Central memory CD8-positive, alpha-beta T cell (primary cell): ENCODE measurements at places on chromosomes 1 and 21.

- no peak for DNase-seq
Measured at GRCh38 chr1:213720032-213720431, 267.7 kb upstream of the PROX1 start.

DNA sequence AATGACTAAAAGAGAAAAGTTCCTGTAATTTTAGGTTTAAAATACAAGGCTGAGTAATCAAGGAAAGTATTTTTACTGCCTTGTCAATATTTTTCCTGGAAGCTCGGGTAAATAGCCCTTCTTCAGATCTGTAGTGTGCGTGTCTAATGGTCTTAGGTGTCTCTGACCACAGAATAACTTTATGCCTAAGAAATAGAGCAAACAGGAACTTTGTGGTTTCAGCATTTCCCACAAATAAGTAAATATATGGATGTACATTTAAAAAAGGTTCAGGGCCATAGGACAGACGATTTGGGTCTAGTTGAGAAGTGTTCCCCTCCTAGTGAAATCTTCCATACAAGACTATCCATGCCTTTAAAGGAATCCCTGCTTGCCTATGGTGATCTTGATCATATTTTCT lies 107.0 kb downstream of the ZC3H11B start:
- no peak for DNase-seq

- DNase-seq: no peak
Measured at GRCh38 chr1:63723602-63724001, 50.2 kb upstream of the ROR1 start.

- DNase-seq: no peak
Measured at GRCh38 chr1:204683284-204684205, 2.0 kb downstream of the LRRN2 start.

DNA sequence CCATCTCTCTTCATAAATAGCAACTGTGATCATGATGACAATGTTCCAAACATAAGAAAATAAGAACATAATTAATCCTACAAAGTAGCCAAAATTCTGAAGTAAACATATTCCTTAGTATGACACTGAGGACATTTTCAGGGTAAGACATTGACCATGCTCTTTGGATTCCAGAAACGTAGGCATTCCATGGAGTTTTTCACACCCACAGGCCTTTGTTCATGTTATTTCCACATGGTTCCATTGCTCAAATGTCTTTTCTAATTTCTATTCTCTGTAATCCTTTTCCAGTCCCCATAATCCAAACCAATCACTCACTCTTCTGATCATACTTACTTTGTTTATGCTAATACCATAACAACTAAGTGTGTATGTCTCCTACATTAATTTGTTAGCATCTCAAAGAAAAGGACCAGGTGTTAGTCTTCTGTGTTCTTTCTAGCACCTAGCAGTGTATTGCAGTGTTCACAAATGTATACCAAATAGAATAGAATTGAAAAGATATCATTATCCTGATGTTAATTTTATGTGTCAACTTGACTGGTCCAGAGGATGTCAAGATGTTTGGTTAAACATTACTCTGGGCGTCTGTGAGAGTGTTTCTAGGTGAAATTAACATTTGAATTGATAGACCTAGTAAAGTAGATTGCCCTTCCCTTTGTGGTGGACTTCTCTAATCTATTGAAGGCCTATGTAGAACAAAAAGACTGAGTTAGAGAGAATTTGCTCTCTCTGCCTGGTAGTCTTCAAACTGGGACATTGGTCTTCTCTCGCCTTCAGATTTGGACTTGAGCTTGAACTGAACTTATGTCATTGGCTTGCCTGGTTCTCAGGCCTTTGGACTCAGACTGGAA lies 516.6 kb downstream of the PTPRC start:
- no peak for DNase-seq

- no peak for DNase-seq
Measured at GRCh38 chr1:186050360-186050759, 316.2 kb downstream of the HMCN1 start.

DNA sequence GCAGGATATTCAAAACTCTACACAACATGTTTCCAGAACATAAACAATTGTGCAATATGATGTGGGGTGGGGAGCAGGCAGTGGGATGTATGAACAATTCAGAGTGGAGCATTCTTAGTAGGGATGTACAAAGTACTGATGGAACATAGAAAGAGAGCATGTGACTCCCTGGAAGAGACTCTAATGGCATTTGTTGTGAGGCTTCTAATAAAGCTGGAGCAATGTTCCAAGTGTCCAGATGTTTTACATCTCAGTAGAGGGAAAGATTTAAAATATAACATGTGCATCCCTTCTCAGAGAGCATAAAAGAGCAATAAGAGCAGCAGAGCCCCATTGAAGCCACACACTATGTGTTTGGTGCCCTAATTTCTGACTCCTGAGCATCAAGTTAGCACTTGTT lies 116.5 kb downstream of the BRINP2 start:
- DNase-seq: no peak

DNA sequence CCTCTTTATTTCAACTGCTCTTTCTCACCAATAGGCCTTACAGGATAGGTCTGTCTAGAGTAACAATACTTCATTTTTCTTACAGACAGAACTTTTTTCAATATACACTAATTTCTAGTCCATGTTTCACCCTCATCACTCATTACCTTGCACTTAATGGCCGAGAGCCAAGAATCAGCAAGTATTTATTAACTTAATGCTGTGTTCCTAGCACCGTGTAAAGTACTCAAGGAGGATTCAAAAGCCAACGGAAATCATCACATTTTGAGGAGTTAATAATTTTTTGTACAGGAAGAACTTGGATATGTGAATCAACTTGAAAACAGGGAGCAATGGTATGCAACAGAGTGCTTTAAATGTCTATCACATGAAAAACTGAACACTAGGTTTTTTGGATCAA lies 102.0 kb downstream of the PTPN14 start:
- no peak for DNase-seq

DNA sequence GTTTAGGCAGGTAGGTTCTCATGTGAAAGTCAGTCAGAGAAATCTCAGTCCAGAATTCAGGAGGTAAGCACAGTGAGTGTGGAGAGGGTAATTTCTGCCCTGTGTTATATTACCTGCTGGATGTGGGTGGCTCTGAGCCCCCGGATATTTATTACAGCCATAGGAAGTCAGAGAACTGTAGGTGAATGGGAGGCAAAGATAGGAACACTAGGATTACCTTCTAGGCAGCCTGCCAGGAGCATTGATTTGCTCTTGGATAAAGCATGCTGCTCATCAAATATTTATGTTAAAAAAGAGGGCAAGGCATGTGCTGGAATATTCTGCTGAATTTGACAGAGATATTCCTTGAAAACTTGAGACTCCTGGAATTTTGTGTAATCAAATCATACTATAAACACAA lies 8.5 kb downstream of the GNG12 start:
- DNase-seq: no peak

GRCh38 chr1:110524311-110525248 lies 5.6 kb upstream of the KCNA10 start:
- no peak for DNase-seq

DNA sequence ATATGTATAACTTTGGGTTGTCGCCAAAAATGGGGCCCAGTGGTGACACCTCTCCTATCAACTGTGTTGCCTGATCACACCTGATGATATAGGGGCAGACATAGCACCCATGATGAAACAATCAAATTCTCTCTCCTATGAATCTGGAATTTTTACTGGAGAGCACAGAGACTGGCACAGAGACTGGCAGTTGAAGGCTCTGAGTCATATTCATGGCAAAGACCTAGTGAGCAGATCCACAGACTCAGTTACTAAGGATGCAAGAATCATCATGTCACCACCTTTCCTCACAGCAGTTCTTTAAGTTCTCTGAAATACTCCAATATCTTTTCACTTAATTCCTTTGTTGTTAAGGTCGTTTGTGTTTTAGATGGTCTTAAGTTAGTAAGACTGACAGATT lies 60.0 kb downstream of the APCS start:
- no peak for DNase-seq

DNA sequence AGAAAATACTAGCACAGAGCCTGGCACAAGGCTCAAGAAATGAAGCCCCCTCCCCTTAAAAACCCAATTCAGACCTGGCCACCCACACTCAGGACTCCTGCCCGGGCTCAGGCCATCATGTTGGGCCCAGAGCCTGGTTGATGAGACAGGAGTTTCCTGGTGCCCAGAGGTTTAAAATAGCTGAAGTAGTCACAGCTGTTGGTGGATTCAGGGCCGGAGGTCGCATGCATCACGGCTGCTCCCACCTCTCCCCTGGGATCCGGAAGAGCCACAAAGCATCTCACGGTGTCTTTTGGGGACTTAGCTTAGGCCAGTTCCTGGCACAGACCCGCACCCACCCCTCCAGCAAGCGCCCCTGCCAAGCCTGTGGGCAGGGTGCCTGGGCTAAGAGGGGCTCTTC lies 2.6 kb upstream of the PADI2 start:
- DNase-seq: no peak

- DNase-seq: no peak
Measured at GRCh38 chr1:147541672-147542568, 619 bp downstream of the BCL9 start.
